HS-5 (cell line): ENCODE measurements at places on chromosomes 16 and 17.

GRCh38 chr16:990516-991291, 9.1 kb downstream of the SOX8 start:
- DNase-seq, result no peak

GRCh38 chr16:55503726-55504550, 4.9 kb upstream of the LPCAT2 start:
- no peak for DNase-seq

- DNase-seq, result no peak
Measured at GRCh38 chr16:84059946-84060901, 17.6 kb upstream of the SLC38A8 start.

DNA sequence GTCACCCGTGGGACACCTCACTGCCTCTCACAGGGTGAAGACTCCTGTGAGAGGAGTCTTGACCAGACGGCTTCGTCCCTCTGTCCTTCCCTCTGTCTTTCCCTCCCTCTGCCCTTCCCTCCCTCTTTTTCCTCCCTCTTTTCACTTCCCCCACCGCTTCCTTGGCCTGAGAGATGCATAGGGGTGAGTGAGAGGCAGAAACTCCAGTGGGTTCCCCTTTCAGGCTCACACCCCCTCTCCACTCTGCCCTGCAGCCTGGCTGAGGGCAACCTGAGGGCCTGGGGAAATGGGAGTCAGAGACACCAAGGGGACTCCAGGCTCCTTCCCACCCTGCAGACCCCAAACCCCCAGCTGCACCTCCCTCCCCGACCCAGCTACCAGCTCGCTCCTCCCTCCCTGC, 14.6 kb upstream of the KRT17 start:
- no peak for DNase-seq

- DNase-seq, result no peak
Measured at GRCh38 chr17:80106176-80106575, 4.8 kb downstream of the GAA start.
